GM23338 (cell line): ENCODE measurements at places on chromosomes 4 and X. TPM values are rescaled to one million over a fixed set of nuclear protein-coding genes. Genes with fewer than 3 reads are reported as not detected.

The GAGE1 gene
- not detected in 2 replicates for total RNA-seq

The GLRA3 gene
- 0.03 TPM in 1 of 2 replicates, not detected in the other for total RNA-seq

The MAGEA1 gene
- total RNA-seq = not detected in 2 replicates

The PLXNB3 gene
- 3.2 and 4.1 TPM in 2 replicates for total RNA-seq

The XAGE1B gene
- total RNA-seq = not detected in 2 replicates

The CCSER1 gene
- total RNA-seq = 2.1 and 3.4 TPM in 2 replicates

The HMX1 gene
- 0.69 TPM in 1 of 2 replicates, not detected in the other for total RNA-seq

The SSX7 gene
- total RNA-seq = not detected in 2 replicates

The CLNK gene
- total RNA-seq = not detected in 2 replicates

The DAPP1 gene
- total RNA-seq = not detected in 2 replicates

The COL4A5 gene
- 25.7 and 48.1 TPM in 2 replicates for total RNA-seq

GRCh38 chrX:111506826-111507225 is 4.6 kb upstream of the SERTM2 start:
- H3K4me3 ChIP-seq = no peak overlapping the region
- no peak overlapping the region for H3K27ac ChIP-seq
- H3K27me3 ChIP-seq = no peaks in the 10 kb centered on the region

DNA sequence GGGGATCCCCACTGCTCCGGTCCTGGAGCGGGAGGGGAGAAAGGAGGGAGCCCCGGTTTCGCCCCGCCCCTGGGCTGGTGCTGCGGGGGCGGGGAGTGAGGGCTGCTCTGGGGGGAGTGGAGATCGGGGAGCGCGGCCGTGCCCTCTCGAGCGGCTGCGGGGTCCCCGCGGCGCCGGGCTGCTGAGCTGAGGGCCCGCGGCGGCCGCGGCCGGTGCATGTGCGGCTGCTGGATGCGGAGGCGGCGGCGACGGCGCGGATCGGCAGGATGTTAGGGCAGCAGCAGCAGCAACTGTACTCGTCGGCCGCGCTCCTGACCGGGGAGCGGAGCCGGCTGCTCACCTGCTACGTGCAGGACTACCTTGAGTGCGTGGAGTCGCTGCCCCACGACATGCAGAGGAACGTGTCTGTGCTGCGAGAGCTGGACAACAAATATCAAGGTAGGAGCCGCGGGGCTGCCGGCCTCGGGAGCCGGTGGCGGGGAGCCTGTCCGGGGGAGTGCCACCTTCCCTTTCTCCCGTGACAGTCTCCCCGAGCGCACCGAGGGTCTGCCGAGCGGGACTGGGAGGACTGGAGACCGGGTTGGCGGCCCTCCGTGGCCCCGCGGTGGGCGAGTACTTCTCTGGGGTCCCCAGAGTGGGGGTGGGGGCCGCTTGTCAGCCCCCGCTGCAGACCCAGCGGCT is at the start of gene ING2:
ING2 (plus strand) TSS at position 129 of the 681 bp plus-strand sequence; CDS start at position 267, 138 bp downstream.
- H3K27me3 ChIP-seq = no peaks in the 10 kb centered on the region
- peak; percentile 79 for DNase-seq
- peak within 1 kb of the TSS; percentile 83 for H3K27ac ChIP-seq
- no peaks in the 10 kb centered on the region for H3K36me3 ChIP-seq

DNA sequence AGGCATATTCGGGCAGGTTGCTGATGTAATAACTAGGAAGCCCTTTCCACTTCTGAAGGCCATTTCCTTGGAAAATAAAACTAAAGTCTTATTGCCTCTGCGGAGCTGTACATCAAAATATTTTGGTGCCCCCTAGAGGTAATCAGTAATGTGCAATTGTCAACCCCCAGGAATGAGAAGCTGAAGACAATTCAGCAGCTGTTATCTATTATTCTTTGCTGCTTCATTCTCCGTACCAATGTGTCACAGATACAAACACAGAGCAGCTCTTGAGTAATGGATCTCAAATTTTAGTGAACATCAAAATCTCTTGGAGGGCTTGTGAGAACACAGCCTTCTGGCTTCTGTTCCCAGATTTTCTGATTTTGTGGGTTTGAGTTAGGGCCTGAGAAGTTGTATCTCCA is 3.5 kb upstream of the SLIT2 start:
- peaks cover 9% of the 10 kb centered on the region; the same call in 1 of the 2 replicates for H3K4me1 ChIP-seq
- no peak overlapping the region for H3K27ac ChIP-seq
- no peak overlapping the region for H3K4me3 ChIP-seq
- no peaks in the 10 kb centered on the region for H3K36me3 ChIP-seq
- DNase-seq = peak; percentile 71
- peaks cover 32% of the 10 kb centered on the region for H3K27me3 ChIP-seq

- no peaks in the 10 kb centered on the region for H3K36me3 ChIP-seq
- DNase-seq = no peak
- no peaks in the 10 kb centered on the region for H3K4me1 ChIP-seq
These were observed 74.9 kb downstream of the CRLF2 start for GRCh38 chrX:1137531-1137930.

DNA sequence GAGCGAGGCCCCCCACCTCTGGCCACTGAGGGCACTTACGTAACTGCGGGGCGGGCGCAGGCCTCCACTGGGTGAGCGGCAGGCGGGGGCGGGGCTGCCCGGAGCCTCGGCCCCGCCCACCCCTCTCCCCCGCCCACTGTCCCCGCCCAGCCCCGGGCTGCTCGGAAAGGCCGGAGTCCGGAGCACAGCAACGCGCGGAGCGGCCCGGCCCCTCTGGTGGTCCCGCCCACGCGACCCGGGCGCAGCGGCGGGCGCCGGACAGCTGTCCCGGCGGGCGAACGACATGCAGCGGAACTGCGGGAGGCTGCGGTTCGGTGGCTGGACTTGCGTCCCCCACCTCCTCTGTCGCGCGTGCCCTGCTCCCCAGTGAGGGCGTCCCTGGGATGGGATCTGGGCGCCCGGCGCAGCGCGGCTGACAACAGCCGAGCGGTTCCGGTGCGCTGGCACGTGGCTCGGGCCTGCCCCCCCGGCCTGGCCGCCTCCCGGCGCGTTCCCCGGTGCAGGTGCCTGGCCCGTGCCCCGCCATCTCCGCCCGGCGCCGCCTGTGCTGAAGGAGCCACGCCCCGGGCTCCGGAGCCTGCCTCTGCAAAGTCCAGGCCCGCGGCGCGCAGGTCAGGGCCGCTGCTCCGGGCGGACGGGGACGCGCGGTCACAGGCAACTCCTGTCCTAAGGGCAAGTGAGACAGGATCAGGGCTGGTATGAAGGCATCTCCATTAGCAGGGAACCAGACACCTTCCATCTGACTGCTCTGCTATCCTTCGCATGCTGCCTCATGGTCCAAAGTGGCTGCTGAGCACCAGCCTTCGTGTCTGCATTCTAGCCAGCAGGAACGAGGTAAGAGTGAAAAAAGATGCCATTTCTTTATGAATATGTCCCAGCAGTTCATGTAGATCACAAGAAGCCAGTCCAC is 21.8 kb upstream of the JAKMIP1 start:
- peaks cover 14% of the 10 kb centered on the region for H3K27me3 ChIP-seq
- peak; percentile 88 for DNase-seq
- no peaks in the 10 kb centered on the region for H3K36me3 ChIP-seq

DNA sequence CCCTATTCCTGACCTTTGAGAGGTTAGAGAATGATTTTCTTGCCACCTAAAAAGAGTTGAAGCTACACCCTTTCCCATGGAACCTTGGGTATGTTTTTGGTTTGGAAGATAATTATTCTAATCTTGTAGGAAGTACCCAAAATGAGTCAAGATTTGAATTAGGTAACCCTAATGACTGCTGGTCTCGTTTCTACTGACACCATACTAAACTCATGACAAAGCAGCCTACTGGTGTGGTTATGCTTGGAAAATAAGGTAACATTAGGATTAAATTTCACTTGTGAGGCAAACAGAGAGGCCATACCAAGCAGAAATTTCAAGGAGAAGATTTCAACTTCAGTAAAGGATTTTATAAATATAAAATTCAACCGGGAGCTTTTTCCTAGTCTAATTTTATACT is 107.9 kb downstream of the FBXW7 start:
- no peak overlapping the region for H3K27ac ChIP-seq
- no peaks in the 10 kb centered on the region for H3K36me3 ChIP-seq
- H3K4me3 ChIP-seq = no peak overlapping the region
- no peak for DNase-seq
- H3K4me1 ChIP-seq = peaks cover 30% of the 10 kb centered on the region
- H3K27me3 ChIP-seq = no peaks in the 10 kb centered on the region

DNA sequence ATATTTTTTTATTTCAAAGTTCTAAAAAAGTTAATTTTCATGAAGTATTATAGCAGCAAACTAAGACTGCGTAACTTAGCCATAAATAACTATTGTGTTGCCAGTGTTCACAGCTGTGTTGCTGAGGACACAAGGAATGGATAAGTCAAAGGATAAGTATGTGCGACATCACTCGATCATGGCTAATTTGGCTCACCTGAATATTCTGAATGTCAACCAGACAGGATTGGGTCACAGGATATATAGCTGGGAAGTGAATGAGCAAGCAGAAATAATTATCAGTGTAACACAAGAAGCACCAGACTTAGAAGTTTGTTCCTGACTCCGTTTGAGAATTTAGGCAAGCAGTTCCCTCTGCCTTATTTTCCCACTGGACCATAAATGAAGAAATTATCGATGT is 33.9 kb downstream of the PRDM8 start:
- no peaks in the 10 kb centered on the region for H3K36me3 ChIP-seq
- no peak overlapping the region for H3K27ac ChIP-seq
- H3K4me3 ChIP-seq = no peak overlapping the region
- DNase-seq = no peak

GRCh38 chrX:52425775-52426174 is 57.0 kb downstream of the XAGE2 start:
- no peak overlapping the region for H3K27ac ChIP-seq
- no peak for DNase-seq
- no peaks in the 10 kb centered on the region for H3K4me1 ChIP-seq
- H3K36me3 ChIP-seq = no peaks in the 10 kb centered on the region

DNA sequence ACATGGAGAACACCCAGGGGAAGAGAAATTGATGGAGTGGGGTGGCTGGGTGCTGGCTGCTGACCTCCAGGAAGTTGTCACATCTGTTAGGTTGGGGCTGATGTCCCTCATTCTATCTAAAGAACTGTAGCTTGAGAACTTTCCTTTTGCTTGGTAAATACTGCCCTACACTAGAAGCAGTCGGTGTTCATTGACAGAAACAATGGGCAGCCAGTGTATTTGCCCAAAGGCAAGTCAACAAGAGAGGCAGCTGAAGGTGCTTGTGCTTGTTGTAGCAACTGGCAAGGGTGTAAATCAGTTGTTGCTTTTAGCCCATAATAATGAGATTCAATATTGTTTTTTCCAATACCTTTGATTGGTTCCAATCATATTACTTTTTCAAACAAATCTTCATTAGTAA is 956 bp downstream of the TMEM154 start:
- H3K4me3 ChIP-seq = peak overlapping the region; percentile 66; the same call in 1 of the 2 replicates
- no peak overlapping the region for H3K27ac ChIP-seq
- peaks cover 39% of the 10 kb centered on the region for H3K4me1 ChIP-seq
- H3K27me3 ChIP-seq = peaks cover 20% of the 10 kb centered on the region

DNA sequence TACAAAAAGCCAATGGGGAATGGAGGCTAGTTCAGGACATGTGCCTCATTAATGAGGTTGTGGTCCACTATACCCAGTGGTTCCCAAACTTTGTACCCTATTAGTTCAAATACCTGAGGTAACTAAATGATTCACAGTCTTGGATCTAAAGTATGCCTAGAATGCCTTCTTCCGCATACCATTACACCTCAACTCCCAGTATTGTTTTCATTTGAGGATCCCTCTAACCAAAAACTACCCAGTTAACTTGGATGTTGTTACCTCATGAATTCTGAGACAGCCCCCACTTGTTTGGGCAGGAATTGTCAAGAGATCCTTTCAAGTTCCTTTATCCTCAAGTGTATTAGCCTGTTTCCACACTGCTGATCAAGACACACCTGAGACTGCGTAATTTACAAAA is 439.2 kb downstream of the PCDH10 start:
- H3K4me1 ChIP-seq = peaks cover 20% of the 10 kb centered on the region
- no peaks in the 10 kb centered on the region for H3K36me3 ChIP-seq
- H3K27ac ChIP-seq = no peak overlapping the region
- no peak overlapping the region for H3K4me3 ChIP-seq
- no peak for DNase-seq

GRCh38 chrX:7170898-7171297 is 22.9 kb upstream of the PUDP start:
- no peaks in the 10 kb centered on the region for H3K4me1 ChIP-seq
- H3K4me3 ChIP-seq = no peak overlapping the region
- H3K27ac ChIP-seq = no peak overlapping the region
- peak; percentile 35 for DNase-seq
- H3K27me3 ChIP-seq = no peaks in the 10 kb centered on the region

DNA sequence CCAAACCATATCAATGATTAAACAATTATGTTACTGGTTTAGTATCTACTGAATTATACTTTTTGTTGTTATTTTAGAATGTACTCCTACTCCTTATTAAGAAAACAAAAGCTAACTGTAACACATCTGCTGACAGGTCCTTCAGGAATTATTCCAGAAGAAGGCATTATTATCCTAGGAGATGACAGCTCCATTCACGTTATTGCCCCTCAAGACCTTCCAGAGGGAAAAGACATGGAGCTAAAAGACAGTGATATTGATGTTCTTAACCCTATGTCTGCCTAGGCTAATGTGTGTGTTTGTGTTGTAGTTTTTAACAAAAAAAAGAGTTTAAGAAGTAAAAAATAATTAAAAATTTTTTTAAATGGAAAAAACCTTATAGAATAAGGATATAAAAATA is 206.8 kb upstream of the KLHL4 start:
- no peaks in the 10 kb centered on the region for H3K27me3 ChIP-seq
- H3K36me3 ChIP-seq = no peaks in the 10 kb centered on the region
- DNase-seq = no peak
- H3K27ac ChIP-seq = no peak overlapping the region
- H3K4me1 ChIP-seq = no peaks in the 10 kb centered on the region

DNA sequence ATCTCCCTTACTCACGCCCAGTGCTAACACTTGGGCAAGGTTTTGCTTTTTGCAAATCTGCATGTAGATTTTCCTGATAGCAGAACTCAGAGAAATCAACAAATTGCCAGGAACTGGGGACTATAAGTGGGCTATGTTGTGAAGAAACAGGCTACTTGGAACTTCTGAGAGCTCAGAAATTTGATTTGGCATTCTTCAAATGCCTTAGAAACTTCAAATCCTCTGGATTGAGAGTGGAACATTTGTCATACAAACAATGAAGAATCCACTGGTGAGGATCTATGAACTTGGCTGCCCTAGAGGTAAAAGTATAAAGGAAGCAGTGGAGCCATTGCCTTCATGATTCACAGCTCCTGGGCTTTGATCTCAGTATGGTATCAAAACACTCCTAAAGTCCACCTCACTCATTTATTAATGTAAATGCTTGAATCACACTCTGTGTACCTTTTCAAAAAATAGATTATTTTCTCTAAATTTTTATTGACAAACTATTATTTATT is 126.0 kb downstream of the GLRA3 start:
- no peaks in the 10 kb centered on the region for H3K36me3 ChIP-seq
- no peak overlapping the region for H3K27ac ChIP-seq
- DNase-seq = peak; percentile 15
- H3K4me3 ChIP-seq = no peak overlapping the region
- no peaks in the 10 kb centered on the region for H3K4me1 ChIP-seq

GRCh38 chr4:40651280-40651679 is 21.6 kb upstream of the RBM47 start:
- no peak overlapping the region for H3K27ac ChIP-seq
- no peak overlapping the region for H3K4me3 ChIP-seq
- H3K4me1 ChIP-seq = peaks cover 33% of the 10 kb centered on the region
- H3K27me3 ChIP-seq = no peaks in the 10 kb centered on the region

- no peaks in the 10 kb centered on the region for H3K36me3 ChIP-seq
- no peaks in the 10 kb centered on the region for H3K27me3 ChIP-seq
- DNase-seq = no peak
- no peak overlapping the region for H3K4me3 ChIP-seq
- H3K27ac ChIP-seq = no peak overlapping the region
These were observed 26.5 kb upstream of the NEIL3 start for GRCh38 chr4:177283167-177283566.
